ENCODE measurements at places on chromosomes 12 and 14. TPM values are rescaled to one million over a fixed set of nuclear protein-coding genes. Genes with fewer than 3 reads are reported as not detected.

Gene RPGRIP1
- not detected for total RNA-seq

Gene CMKLR1
- 0.82 TPM for total RNA-seq

Gene ZDHHC22
- total RNA-seq, result not detected

Gene KRT83
- total RNA-seq, result not detected

Gene CCDC38
- total RNA-seq, result not detected

Gene TMEM132D
- not detected for total RNA-seq

Gene RDH12
- total RNA-seq, result not detected

Gene ADIPOR2
- total RNA-seq, result 50.2 TPM

Gene TSPAN8
- total RNA-seq, result not detected

Gene ZC3H10
- 12.0 TPM for total RNA-seq

Gene RHEBL1
- total RNA-seq, result 9.7 TPM

Gene LRP1-AS
- total RNA-seq, result not detected

Gene FOXN3
- 101 TPM for total RNA-seq

Gene LRRC43
- not detected for total RNA-seq

Gene CSRP2
- total RNA-seq, result not detected

Gene DAO
- total RNA-seq, result not detected

Gene B4GALNT3
- 4.4 TPM for total RNA-seq

Gene NEDD1
- total RNA-seq, result 42.3 TPM

Gene MYH6
- not detected for total RNA-seq

Gene WNT1
- 1.7 TPM for total RNA-seq

Gene KRT3
- not detected for total RNA-seq

Gene ASPG
- not detected for total RNA-seq

Gene ADCY6
- total RNA-seq, result not detected

Gene ZBTB1
- 86.7 TPM for total RNA-seq

Gene OGFOD2
- total RNA-seq, result 35.5 TPM

Gene METTL3
- total RNA-seq, result 89.2 TPM

Gene MEG3
- not detected for total RNA-seq

Gene GNB3
- 3.1 TPM for total RNA-seq

Gene ZBTB39
- 11.3 TPM for total RNA-seq

Gene IFNG-AS1
- total RNA-seq, result 5.1 TPM

Gene HCAR2
- not detected for total RNA-seq

Gene KLRB1
- total RNA-seq, result 17.1 TPM

Gene PLEKHG3
- 5.5 TPM for total RNA-seq

Gene PGF
- total RNA-seq, result not detected

Gene MAP1LC3B2
- total RNA-seq, result 0.85 TPM

Data from activated naive CD8-positive, alpha-beta T cell treated with anti-CD3 and anti-CD28 coated beads, Interleukin-2, amount 10 ng/mL, durations not matched to agents 7 days and 5 days (primary cell).